ENCODE measurements at places on chromosomes 2 and 18.
A peak's percentile ranks its signal among the peaks of the same experiment; 100 is the strongest.

GRCh38 chr2:128623776-128624761 lies 305.4 kb upstream of the HS6ST1 start:
- peak; percentile 95 for DNase-seq

GRCh38 chr2:14554849-14555545 lies 77.5 kb upstream of the LRATD1 start:
- no peak for DNase-seq

GRCh38 chr2:72815655-72816278 lies 10.1 kb downstream of the EXOC6B start:
- DNase-seq, result peak; percentile 93

DNA sequence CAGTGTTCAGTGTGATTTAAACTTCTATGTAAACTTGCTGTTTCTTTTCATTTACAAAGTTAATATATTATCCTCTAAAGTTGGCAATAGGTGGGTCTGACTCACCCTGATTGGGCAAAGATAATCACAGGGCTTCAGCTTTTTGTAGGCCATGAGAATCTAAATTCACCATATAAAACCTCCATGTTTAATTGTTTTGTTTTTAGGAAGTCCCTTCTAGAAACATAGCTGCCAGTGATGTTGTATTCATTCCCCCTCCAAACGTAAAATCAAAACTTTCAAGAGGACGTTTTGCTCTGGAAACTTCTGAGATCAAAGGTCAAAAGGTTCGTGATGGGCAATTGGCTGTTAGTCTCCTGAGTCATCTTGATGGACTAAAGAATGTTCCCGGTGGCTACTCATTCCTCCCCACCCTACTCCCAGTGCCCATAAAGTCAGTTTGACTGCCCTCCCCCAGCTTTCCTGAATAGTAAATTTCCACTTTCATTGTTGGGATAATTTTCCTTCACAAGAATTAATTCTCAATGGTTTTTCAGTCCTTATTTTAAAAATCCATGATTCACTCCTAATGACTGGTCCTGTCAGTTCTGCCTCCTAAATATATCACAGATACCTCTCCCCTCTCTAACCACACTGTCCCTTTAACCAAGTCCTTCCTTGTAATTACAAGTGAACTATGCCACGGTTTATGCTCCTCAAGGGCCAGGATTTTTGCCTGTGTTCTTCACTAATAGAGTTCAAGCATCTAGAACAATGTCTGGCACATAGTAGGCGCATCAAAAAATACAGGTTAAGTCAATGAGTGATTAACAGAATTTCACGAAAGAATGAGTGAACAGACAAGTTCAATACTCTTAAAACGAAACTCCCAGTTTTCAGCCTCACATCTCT lies 164.4 kb upstream of the VRK2 start:
- DNase-seq, result peak; percentile 8

DNA sequence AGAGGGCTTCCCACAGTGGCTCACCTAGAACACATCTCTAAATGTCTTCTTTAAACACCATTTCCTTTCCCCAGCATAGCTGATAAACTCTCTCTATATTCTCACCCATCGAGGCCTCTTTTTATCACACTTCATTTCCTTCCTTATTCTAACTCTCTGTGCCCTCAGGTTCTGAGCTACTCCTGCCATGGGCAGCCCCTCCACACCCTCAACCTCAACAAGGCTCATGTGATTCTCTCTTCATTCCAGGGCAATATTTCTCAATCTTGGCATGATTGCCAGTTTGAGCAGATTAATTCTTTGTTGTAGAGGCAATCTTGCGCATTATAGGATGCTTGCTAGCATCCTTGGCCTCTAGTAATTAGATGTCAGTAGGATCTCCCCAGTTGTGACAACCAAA lies 999.1 kb downstream of the TSN start:
- no peak for DNase-seq

GRCh38 chr2:25726522-25726921 lies 53.1 kb upstream of the DTNB start:
- DNase-seq, result no peak

- no peak for DNase-seq
Observed at GRCh38 chr2:130302164-130302886, 40.4 kb upstream of the IMP4 start.

DNA sequence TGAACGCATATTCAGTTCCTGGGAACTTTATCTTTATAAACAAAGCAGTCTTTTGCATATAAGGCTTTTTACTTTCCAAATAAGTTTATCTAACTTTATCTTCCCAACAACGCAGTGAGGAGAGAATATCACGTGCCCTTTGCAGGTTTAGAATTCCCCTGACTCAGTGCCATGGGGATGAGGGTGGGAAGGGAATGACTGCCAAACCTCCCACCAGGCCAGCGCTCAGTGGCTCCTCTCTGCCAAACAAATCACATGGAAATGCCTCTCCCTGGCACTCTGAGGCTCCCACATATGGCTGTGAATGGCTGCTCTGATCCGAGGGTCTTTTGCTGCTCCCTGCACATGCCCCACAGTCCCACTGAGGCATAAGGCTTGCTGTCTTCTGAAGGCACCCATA lies 158.3 kb downstream of the DNAH6 start:
- no peak for DNase-seq

GRCh38 chr2:163465440-163465839 lies 270.4 kb downstream of the FIGN start:
- no peak for DNase-seq

- no peak for DNase-seq
Observed at GRCh38 chr2:181404472-181404871, 52.7 kb upstream of the ITGA4 start.

DNA sequence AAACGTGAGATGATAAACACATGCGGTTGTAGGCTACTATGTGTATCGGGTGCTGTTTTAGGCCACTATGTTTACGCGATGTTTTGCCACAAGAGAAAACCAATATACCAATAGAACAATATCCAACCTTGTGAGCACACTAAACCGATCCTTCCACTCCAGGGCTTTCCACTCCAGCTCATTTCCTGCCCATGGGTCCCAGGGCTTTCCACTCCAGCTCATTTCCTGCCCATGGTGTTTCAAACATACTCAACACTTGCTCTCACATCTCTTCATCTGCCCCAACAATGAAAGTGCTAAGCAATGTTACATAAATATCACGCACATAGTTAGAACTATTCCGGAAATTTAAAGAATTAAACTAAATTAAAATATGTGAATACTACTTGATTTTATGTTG lies 80.0 kb downstream of the EPB41L3 start:
- DNase-seq, result no peak

DNA sequence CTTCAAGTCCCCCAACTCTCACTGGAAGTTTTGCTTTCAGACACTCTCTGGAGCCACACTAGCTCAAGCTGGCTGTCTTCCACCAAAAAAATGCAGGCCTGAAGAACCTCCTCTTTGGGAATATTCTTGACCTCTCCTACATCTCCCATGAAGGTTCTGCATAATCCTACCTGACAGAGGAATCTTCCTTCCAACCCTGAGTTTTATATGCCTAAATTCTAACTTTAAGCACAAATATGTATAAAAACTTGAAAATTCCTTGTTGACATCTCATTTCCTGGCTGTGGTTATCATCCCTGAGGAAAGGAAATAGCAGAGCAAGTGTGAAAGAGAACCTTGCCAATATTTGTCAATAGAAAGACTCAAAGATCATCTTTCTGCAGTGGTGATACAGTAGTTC lies 249.0 kb downstream of the LPIN1 start:
- peak; percentile 68 for DNase-seq

GRCh38 chr2:71716697-71717624 lies 263.6 kb downstream of the DYSF start:
- peak; percentile 69 for DNase-seq

GRCh38 chr18:4524096-4524495 lies 69.0 kb upstream of the DLGAP1 start:
- no peak for DNase-seq

GRCh38 chr2:43175876-43176275 lies 50.5 kb downstream of the ZFP36L2 start:
- no peak for DNase-seq
